GM12865 (cell line): ENCODE measurements at places on chromosomes 4 and X.
A peak's percentile ranks its signal among the peaks of the same experiment; 100 is the strongest.

GRCh38 chr4:52869196-52869595, 7.1 kb downstream of the RASL11B start:
- no peak for DNase-seq

- DNase-seq = no peak
Observed at GRCh38 chr4:20311856-20312255, 60.2 kb downstream of the SLIT2 start.

GRCh38 chr4:98951710-98952109, 22.8 kb upstream of the EIF4E start:
- DNase-seq = no peak

DNA sequence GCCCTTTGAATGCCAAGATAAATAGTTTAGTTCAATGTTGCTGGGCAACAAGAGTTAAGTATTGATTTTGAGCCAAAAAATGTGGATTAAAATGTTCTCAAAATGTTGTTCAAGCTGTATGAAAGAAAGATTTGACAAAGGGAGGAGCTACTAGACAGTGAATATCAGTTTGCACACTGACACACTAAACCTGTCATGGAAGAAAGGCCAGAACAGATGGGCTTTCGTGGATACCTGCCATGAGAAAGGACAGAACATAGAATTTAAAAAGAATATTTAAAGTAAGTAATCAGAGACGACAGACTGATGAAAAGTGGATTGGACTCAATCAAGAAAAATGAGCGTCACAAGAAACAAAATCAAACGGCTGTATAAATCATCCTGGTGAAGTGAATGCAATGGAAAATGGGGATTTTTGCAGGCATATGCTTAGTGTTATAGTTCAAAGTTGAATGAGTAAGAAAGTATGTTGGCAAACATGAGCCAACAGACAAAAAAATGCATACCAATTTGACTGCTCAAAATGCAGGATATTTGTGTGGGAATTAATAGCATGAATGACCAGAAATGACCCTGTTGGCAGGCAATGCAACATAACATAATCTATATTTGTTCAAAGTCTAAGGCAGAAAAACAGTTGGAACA, 7.4 kb downstream of the PCDH18 start:
- no peak for DNase-seq

GRCh38 chrX:144801786-144802185, 445.5 kb upstream of the SPANXN1 start:
- DNase-seq = no peak

- DNase-seq = no peak
Observed at GRCh38 chr4:158771776-158772175, 3.0 kb downstream of the FNIP2 start.

GRCh38 chr4:172998527-172999469, 169.8 kb upstream of the GALNT7 start:
- DNase-seq = no peak

- no peak for DNase-seq
Observed at GRCh38 chr4:157727163-157727562, 445.7 kb downstream of the GASK1B start.

GRCh38 chr4:8841678-8842268, 29.9 kb downstream of the HMX1 start:
- no peak for DNase-seq

- no peak for DNase-seq
Observed at GRCh38 chr4:68463796-68464195, 16.5 kb downstream of the TMPRSS11E start.

- no peak for DNase-seq
Observed at GRCh38 chrX:43313035-43313434, 343.1 kb upstream of the MAOA start.

DNA sequence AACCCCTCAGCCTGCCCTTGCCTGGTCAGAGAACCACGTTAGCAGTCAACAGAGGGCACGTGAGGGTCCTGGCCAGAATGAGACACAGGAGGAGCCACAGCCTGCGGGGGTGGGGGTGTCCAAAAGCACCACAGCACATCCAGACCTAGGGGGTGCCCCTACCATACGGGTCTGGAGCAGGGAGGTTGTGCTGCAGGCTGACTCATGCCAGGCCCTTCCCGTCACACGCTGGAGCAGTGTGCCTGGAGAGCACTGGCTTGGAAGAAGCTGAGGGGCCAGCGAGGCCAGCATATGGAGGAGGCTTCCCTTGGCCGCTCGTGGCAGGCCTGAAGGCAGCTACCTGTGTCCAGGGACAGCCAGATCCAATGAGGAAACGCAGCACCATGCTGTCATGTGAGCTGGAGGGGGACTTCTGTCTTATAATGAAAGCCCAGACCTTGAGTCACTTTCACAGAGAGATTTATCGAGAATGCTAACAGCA, 1.5 kb upstream of the IRAK1 start:
- peak; percentile 35 for DNase-seq

DNA sequence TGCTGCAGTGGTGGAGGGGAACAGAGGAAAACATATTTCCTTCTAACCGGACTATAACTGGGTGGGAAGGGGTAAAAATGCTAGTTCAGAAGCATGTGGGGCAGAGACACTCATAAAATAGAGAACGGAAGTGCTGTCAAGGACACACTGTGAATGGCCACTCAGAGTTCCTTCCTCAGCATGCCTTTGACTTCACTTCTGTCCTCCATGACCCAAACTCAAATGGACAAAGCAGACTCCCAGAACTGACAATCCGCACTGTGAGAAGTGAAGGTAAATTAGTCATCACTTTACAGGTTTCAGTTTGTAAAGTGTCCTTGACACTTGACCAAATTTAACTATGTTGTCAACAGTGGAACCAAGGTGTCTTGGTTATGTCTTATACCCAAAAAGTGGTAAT, 30.2 kb upstream of the ELF2 start:
- peak; percentile 26 for DNase-seq

DNA sequence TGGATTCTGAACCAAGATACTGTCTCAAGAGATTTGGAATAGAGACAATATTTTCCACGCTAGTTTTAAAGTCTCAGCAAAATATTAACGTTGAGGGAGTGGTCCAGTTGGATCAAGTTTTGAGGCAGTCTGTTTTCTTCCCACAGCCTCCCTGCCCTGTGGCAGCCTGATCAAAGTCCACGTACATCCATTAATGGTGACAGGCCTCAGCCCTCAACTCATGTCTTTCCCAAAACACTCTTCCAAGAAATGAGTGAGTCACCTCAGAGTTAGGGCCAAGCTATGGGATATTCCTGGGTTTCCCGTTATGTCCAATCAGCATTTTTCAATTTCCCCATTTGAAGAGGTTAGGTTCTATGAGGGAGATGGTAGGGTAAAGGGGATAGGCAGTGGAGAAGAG, 28.5 kb downstream of the EGFL6 start:
- DNase-seq = no peak

DNA sequence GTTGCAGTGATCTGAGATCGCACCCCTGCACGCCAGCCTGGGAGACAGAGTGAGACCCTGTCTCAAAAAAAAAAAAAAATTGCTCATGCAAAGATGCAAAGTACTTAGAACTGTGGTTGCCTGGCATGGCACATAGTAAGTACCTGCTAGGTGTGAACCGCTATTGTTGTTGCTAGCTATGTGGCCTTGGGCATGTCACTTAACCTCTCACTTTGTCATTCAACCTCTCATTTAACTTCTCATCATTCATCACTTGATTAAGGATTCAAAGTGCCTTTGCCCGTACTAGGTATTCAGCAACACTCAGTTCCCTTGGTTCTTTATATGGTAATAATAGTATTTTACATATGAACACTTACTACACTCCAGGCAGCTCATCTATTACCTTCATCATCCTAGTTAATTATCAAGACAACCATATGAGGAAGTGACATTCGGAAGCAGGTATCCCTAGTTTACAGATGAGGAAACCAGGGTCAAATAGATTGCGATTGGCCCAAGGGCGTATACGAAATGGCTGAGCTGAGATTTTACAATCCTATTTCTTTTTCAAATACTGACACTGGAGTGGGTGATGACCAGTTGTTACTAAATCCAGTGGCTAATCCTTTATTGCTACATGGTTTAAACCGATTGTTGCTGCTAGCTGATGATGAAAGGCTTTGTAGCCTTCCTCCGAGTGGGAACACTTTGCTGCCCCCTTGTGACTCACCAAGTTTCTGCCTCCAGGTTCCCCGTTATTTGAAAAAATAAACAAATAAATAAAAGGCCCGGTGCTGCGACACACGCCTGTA, 28.8 kb upstream of the SOWAHD start:
- DNase-seq = peak; percentile 76

DNA sequence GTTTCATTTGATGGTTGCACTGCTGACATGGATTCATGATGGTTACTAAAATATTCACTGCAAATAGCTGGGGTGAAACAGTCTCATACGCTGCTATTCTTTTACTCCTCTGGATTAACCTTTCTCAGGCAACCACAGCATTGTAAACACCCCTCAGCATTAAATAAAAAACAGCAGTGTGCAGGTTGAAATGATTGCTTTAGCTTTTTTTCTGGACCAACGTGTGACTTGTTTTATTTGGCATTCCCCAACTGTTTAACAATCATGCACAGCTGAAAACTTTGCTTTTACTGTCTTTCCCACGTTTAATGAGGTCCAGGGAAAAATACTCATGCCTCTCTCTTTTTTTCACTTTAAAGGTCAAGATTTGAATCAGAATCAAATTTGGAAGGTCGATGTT, 490.8 kb downstream of the RAPGEF2 start:
- DNase-seq = no peak

- no peak for DNase-seq
Observed at GRCh38 chr4:154189346-154189745, 302.3 kb downstream of the DCHS2 start.

DNA sequence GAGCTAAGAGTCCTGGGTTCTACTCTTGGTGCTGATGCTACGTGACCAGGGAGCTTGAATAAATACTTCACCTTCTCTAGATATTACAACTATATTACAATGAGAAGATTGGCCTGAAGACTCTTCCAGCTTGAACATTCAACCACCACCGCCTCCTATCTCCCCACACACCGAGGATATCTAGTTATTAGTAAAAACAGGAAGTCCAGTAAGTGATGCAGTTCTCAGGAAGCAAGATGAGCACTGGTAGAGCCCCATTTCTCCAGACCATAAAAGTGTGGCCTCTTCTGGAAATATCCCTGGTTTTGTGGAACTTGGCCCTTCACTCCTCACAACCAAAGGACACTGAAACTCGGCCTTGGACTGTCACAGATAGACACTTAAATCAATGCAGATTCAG, 18.5 kb downstream of the PJA1 start:
- DNase-seq = no peak

GRCh38 chr4:63211776-63212479, 1197.3 kb downstream of the TECRL start:
- no peak for DNase-seq

DNA sequence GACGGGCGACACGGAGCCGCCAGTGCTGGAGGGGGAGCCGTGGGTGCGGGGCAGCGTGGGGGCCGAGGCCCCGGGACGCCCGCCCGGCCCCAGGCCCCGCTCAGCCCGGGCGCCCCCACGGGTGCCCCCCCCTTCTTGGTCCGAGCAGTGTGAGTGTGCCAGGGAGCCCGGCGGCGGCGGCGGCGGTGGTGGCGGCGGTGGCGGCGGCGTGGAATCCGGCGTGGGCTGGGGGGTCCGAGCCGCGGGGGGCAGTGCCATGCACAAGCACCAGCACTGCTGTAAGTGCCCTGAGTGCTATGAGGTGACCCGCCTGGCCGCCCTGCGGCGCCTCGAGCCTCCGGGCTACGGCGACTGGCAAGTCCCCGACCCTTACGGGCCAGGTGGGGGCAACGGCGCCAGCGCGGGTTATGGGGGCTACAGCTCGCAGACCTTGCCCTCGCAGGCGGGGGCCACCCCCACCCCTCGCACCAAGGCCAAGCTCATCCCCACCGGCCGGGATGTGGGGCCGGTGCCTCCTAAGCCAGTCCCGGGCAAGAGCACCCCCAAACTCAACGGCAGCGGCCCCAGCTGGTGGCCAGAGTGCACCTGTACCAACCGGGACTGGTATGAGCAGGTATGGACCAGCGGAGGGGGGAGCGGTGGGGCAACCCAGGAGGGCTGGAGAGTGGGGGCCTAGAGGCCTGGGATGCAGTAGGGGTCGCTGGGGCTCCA, 466 bp downstream of the DLG3 start:
- DNase-seq = no peak

DNA sequence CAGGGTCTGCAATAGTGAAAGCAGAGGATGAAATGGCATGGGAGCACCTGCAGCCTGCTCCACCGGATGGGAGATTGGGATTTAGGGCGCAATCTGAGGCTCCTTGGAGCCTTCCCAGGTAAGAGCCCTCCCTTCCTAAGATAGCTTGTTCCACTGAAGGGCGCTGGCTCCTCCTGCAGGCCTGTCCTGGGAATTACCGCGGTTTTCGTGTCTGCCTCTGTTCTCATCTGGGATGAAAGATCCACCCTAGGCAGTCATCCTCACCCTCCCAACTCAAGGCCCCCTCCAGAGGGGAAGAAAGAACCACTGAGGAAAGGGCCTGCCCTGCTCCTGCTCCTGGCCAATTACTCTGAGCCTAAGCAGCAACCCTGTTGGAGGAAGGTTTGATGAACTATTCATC, 547.5 kb downstream of the SMARCA1 start:
- peak; percentile 4 for DNase-seq

DNA sequence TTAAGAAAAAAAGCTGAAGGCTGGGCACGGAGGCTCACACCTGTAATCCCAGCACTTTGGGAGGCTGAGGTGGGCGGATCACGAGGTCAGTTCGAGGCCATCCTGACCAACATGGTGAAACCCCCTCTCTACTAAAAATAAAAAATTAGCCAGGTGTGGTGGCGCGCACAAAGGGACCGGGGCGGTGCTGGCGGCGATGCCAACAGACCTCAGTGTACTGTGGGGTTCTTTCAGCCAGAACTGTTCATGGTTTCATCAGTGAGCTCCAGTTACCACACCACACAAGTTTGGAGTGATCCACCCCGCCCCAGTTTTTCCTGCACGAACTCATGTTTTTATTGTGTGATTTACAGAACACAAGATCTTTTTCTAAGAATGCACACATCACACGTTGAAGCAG, 21.2 kb upstream of the IRAK1 start:
- DNase-seq = peak; percentile 24

DNA sequence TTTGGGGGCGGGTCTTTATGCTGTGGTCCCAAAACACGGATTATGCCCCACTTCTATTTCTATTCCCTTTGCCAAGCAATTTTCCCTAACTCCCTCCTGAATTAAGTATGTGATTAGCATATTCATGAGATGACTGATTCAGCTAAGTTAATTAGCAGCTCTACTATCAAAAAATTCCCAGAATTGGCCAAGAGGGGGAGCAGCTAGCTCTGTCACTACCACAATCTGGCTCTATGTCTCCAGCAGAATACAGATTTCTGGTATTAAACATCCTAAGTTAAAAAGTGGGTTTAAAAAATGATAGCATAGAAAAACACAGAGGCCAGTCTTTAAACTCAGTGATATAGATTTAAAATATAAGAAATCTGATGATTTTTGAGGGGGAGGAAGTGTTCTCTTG, 80.3 kb downstream of the GPC4 start:
- DNase-seq = peak; percentile 3
